Stimulated activated CD4-positive, alpha-beta T cell treated with anti-CD3 and anti-CD28 coated beads, Interleukin-1b, Interleukin-23, amount 100 ng/mL, for 1 hour (primary cell): ENCODE measurements at places on chromosomes 12 and 14.

DNA sequence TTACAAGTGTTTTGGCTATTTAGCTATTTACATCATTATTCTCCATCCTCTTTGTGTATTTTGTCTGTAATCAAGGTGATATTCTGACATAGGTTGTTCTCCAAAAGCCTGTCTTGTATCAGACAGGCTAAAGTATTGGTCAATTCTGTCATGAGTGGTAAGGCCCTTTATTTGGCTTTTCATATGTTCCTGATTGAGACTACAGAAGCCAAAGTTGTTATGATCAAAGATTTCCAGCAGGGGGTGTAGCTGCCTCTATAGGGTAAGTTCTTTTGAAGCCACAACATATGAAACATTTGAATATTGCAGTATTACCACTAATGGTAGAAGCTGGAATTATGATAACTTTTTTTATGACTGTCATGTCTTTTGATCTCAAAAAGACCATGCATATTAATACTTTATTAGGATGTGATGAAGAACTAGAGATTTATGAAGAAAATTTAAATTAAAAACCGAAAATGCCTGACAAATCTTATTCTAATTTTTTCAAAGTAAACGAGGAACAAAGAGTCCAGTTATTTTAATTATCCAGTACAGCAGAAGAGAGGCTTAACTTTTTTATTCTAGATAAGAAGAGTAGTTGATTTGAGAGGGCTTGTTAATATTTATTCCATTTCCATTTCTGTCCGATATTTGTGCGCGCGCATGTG lies 3.4 kb upstream of the ARHGAP5 start:
- DNase-seq: no peak

GRCh38 chr12:124503305-124503704 lies 64.1 kb downstream of the NCOR2 start:
- DNase-seq: no peak

DNA sequence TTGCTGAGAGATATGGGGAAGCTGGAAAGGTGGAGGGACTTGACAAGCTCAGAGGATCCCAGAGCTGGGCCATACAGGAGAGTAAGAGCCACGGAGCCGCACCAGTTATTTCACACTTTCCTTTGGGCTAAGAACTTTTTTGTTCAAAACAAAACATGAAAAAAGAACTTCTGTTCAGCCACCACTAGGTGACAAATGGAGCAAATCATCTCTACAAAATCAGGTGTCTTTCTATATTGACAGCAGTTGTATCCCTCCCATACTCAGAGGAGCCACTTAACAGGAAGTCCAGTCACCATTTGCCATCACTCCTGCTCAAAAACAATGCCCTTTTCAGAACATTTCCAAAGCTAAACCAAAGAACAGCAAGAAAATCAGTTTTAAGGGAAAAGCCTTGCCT lies 70.3 kb upstream of the DBX2 start:
- no peak for DNase-seq

- DNase-seq: no peak
Measured at GRCh38 chr14:40204441-40205175, 772.4 kb upstream of the FBXO33 start.

DNA sequence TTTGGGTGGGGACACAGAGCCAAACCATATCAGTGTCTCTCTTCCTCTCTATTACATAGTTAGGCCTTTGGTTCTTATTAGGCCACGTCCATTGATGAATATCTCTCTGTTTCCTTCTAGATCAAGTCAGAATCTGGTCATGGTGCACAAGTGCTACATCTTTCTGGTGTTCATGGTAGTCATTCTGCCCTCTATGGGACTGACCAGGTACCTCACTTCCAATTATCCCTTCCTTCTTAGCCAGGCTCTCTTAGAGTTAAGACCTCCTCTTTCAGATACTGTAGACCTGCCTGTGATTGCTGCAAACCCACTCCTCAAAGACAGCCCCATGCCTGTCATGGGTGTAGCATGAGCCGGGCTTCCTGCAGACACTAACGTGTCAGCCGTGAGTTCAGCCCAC lies 25.2 kb downstream of the NGB start:
- DNase-seq: no peak

- no peak for DNase-seq
Measured at GRCh38 chr12:54053751-54054741, at the start of gene HOXC4. HOXC4 (plus strand) TSS chr12:54053835; CDS start chr12:54053923, 88 bp downstream.

DNA sequence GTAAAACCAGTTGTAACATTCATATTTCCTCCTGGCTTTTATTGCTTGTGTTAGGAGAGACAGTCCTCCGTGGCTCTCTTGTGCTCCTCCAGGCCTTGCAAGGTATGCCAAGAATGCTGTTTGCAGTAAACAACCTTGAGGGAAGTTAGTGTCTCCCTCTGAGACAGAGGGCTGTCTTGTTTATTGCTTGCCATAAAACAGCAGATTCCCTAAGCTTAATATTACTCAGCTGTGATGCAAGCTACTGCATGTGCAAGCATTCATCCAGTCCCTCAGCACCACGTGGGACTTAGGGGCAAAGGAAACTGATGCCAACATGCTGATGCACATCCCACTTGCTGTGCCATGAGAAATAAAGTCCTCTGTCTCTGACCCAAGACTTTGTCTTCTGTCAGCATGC lies 6.6 kb downstream of the POMT2 start:
- no peak for DNase-seq

GRCh38 chr14:52268279-52269061 lies 972 bp downstream of the PTGDR start:
- DNase-seq: no peak

DNA sequence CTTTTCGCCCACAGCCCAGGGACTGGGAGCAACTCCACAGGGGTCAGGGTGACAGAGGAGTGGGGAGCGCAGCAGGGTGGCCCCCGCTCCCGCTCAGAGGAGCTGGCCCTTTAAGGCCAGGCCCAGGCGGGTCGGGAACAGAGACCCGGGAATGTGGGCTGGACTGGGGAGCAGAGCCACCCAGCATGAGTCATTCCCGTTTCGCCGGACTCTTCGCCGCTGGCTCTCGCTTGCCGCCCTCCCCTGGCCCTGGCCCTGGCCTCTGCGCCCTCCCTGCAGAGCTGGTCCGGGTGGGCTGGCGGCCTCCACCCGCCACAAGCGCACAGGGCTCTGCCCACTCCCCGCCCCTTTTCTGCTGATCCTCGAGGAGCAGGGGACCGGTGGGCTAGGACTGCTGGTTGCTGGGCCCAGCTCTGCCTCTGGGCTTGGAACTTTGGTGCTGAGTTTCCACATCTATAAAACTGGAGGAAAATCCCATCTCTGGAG lies 92.8 kb downstream of the NINJ2 start:
- no peak for DNase-seq

GRCh38 chr14:23174296-23175184 lies 8.9 kb downstream of the SLC7A8 start:
- no peak for DNase-seq

GRCh38 chr12:72547573-72547972 lies 275.4 kb downstream of the TRHDE start:
- DNase-seq: no peak
